ENCODE measurements at places on chromosomes 1 and 21.

- no peak for DNase-seq
These were observed 31.9 kb upstream of the COL6A2 start for GRCh38 chr21:46065914-46066551.

DNA sequence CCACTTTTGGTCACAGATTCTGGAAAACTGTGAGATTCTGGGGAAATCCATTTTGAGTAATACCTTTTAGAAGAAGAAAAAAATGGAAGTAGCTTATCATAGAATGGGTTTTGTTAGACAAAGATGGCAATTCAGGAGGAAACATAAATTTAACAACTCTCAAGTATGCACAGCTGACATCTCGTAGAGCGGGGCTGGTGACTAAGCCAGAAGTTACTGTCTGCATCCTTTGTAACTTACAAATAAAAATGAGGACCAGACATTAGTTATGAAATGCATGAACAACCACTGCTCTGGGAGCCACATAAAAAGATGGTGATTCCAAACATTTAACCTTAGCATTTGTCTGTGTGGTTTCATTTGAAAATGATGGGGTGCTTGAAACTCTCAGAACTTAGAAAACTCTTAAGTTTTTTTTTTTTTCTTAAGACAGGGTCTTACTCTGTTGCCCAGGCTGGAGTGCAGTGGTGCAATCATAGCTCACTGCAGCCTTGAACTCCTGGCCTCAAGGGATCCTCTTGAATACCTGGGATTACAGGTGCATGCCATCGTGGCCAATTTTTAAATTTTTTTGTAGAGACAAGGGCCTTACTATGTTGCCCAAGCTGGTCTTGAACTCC, 49.2 kb upstream of the ATP5PO start:
- DNase-seq, result no peak

DNA sequence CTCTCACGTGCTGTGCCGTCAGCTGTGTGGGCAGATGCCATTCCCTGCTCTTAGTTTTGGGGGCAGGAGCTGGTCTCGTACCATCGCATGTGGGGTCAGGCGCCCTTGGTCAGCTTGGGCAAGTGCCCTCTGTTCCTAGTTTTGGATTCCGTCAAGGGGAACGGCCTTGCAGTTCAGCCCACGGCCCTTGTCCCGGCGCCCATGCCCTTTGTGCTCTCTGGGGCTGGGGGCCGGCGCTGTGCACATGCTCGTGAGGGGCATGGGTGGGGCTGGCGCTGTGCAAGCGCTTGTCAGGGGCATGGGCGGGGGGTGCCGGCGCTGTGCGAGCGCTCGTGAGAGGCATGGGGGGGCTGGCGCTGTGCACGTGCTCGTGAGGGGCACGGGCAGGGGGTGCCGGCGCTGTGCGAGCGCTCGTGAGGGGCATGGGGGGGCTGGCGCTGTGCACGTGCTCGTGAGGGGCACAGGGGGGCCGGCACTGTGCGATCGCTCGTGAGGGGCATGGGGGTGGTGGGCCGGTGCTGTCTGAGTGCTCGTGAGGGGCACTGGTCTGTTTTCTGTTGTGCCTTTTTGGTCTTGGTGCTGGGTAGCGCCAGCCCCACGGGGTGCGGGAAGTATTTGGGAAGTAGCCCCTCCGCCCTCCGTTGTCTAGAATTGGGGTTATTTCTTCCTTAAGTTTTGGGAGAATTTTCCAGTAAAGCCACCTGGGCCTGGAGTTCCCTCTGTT, 29.5 kb upstream of the DIP2A start:
- DNase-seq, result no peak

GRCh38 chr1:199742547-199742946, 285.0 kb upstream of the NR5A2 start:
- no peak for DNase-seq

- no peak for DNase-seq
These were observed 4.7 kb downstream of the SZRD1 start for GRCh38 chr1:16371725-16372124.

DNA sequence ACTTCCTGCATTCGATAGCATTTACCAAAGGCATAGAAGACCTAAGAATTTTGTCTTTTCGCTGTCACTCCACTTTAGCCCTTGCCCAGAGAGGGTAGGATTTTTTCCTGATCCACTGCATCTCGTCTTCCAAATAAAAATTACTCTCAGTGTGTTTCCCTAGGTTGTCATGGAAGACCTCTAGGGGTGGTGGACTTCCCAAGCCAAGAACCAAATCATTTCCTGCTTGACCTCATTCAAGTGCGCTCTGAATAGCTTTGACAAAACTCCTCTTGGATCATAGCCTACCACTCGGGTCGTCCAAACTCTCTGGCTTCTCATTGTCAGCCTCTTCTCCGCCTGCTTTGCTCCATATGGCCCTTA, 431 bp upstream of the C1orf52 start:
- DNase-seq, result no peak

- no peak for DNase-seq
These were observed 26.7 kb downstream of the KCNA2 start for GRCh38 chr1:110579460-110579859.

- DNase-seq, result no peak
These were observed at the start of gene MATN1 for GRCh38 chr1:30723331-30723755. Gene MATN1, minus strand, starts transcription at chr1:30723585. Its CDS starts 34 bp downstream, at chr1:30723551.

GRCh38 chr1:3481836-3482375, 27.4 kb downstream of the ARHGEF16 start:
- DNase-seq, result no peak

DNA sequence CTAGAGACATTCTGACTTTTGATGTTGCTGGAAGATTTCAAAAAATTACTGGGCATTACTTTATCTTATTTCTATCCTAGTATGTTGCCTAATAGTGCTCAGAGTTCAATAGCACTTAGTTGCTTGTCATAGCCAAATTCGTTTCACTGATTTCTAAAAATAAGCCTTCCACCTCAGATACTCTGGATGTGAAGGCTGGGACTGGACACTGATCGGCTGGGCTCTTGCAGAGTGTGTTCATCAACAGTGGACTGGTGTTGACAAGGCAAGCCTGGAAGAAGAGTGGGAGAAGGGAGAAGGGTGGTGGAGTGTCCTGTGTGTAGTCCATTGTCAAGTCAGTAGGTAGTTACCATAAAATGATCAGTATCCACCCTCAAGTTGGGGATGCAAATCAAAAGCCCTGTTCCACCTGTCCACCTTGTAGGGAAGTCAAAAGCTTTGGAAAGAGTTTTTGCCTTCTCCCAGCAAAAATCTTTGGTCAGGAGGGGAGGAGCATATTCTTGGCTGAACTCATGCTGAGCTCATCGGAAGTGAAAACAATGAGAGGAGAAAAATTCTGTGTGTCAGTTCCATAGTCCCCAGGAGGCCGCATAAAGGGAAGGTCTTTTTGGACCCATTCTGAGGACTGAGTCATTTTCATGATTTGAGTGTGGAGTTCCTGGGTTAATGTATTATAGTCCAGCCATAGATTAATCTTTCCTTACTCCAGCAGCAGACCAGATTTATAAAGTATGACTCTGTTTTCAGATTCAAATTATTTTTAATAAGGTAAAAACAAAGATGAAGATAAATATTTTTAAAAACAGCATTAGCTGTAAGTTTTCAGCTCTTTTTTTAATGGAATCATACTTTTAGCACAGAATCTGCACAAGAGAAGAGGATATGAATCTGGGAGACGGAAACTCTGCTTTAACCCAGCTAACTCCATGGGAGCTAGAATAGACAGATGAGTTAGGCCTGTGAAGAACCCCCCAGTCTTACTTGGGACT, 99.5 kb upstream of the BMP8A start:
- DNase-seq, result no peak

DNA sequence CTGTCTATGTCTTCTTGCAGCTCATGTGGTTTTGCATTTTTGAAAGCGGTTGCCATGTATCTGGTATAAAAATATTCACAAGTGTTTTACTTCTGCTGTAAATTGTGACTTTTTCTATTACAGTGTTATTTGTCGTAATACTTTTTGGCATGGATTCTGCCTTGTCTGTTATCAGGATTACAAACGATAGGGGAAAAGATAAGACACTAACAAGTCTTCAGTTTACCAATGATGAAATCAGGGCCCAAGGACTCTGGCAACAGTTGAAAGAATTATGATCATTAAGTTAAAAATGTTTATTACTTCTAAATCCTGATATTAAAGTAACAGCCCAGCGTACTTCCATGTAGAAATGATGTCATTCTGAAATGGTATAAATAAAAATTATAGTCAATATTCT, 298.8 kb downstream of the KIF26B start:
- DNase-seq, result no peak

DNA sequence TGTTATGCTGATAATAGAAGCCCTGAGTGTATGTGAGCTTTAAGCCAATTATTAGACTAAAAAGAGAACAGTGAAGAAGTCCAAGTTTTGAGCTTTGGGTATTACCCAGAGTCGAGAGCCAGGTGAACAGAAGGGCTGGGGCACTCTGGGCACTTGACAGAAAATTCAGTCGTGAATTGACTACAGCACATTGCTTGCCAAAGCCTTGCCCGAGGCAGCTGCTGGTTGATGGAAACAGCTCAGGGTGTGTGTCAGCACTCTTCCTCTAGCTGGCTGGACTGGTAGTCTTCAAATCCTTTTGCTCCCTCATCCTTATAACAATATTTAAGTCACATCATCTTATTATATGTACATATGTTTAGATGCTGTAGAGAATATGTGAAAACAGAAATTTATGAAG, 21.3 kb downstream of the PDE4B start:
- DNase-seq, result no peak

DNA sequence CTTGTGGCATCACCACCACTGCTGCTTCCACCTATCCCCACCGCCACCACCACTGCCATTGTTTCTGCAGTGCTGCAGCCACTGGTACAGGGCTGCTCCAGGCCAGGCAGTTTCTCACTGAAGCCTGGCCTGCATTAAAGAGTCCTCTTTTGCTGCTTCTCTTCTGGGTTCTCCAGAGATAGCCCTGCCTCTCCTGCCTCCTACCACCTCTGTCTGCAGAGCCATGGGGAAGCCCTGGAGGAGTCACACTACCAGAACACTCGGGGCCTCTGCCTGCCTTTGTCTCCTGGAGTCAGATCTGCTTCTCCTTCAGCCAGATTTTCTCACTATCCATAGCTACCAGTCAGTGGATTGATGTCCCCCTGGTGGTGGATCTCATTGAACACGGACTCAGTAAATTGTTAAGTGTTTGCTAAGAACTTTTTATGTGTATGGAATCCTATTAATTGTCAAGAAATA, 37.7 kb upstream of the DDAH1 start:
- no peak for DNase-seq

GRCh38 chr1:15207031-15207828, 39.8 kb upstream of the FHAD1 start:
- DNase-seq, result no peak

DNA sequence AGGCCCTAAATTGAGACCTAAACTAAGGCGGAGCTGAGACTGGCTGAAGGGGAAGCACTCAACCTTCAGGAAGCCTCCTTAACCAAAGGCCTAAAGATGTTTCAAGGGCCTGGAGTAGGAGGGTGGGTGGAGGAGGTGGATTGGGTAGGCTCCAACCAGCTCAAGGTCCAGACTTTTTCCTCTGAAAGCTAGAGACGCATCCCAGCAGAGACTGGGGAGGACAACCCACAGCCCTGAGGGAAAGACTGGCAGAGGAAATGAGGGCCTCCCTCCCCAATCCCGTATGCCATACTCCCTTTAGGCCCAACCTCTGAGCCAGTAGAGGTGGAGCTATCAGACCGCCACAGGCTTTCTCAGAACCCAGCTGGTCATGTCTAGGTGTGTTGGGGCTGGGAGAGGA, 1.1 kb downstream of the ECM1 start:
- no peak for DNase-seq

DNA sequence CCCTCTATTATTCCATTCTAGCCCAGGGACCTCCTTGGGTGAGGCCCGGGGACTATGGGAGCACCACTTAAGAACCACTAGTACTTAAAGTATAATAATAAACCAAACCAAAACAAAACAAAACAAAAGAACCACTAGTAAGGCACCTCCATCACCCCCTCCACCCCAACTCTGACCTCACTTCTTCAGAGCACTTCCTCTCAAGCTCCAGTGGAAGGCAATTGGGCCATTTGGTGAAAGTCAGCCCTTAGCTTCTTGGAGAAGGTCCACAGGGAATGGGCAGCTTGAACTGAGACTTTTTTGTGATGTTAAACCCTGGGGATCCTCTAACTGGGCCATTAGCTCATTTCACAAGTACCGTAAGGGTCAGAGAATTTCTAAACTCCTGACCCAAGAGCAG, 237.3 kb downstream of the RHOU start:
- DNase-seq, result no peak

GRCh38 chr21:45383111-45383614, 21.8 kb upstream of the COL18A1 start:
- no peak for DNase-seq

DNA sequence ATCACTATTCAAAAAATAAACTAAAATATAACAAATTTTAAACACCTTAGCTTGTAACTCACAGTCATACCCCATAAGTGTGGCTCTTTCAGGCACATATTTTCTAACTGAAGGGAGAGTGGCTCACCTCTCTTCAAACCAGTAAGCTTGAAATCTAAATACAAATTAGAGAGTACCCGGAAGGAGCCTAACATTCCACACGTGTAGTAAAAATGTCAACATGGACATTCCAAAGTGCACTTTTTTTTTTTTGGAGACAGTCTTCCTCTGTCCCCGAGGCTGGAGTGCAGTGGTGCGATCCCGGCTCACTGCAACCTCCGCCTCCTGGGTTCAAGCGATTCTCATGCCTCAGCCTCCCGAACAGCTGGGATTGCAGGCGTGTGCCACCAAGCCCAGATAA, 275.6 kb upstream of the ADGRL2 start:
- DNase-seq, result no peak

DNA sequence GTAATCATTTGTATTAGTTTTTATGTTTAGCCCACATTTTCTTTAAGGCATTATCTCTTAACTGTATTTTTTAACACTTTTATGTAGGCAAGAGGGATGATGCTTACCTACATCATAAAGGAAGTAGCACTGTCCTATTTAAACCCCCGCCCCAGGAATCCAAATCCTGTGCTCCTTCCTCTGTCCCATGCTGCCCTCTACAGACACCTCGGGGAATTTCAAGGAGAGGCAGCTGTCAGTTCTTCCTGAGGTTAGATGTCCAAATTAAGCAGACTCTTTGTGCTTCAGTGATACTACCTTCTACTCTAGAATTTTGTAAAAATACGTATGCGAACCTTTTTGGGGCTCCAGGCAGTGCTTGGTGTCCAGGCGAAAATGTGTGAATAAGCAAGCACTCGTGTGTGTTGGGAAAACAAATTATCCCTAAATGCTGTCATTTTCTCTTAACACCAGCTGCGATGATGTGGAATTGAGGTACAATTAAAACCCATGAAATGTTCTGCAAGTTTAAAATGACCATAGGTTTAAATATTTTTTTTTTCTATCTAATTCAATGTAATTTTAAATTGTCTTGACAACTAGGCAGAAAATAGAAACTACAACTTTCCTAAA, 19.2 kb downstream of the CRCT1 start:
- no peak for DNase-seq

- DNase-seq, result no peak
These were observed 87.8 kb downstream of the MRPL37 start for GRCh38 chr1:54287801-54288211.

- no peak for DNase-seq
These were observed 6.3 kb downstream of the MX2 start for GRCh38 chr21:41367945-41368734.

- DNase-seq, result no peak
These were observed 116.9 kb upstream of the NGF start for GRCh38 chr1:115454837-115455511.

GRCh38 chr21:44903050-44903685, 17.5 kb downstream of the ITGB2 start:
- no peak for DNase-seq

GRCh38 chr1:244735404-244735803, 82.5 kb downstream of the DESI2 start:
- no peak for DNase-seq

Data from activated naive CD4-positive, alpha-beta T cell (primary cell).